ENCODE measurements at places on chromosomes 4 and X.

DNA sequence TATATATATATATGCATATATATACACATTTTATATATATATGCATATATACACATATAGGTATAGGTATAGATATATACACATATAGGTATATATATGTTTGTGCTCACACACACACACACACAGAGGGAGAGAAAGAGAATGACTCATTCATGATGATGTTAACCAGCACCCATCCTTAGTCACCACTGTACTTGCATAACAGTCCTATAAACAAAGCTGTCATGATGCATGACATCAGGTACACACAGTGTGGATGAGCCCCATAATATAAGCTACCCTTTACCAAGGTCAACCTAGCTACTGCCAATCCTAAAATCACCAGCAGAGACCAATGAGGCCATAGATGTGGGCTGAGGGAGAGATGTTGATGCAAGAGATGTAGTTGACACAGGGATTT is 1408.0 kb downstream of the RAPGEF2 start:
- no peak for DNase-seq

GRCh38 chr4:12122316-12122715 is 693.6 kb upstream of the HS3ST1 start:
- DNase-seq, result no peak

DNA sequence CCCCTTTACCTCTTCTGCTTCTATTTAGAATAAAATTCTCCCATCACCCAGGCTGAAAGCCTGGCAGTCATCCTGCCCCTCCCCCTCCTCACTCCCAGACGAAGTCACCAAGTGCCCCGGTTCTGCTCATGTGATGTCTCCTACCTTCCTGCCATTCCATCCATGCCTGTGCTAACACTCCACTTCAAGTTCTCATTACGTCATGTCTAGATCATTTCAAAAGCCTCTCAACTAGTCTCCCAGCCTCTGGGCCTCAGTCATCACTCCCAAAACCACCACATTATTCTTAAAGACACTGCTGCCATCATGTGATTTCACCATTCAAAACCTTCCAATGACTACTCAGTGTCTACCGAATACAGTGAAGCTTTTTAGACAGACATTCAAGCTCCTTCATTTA is 17.2 kb upstream of the HOPX start:
- DNase-seq, result no peak

DNA sequence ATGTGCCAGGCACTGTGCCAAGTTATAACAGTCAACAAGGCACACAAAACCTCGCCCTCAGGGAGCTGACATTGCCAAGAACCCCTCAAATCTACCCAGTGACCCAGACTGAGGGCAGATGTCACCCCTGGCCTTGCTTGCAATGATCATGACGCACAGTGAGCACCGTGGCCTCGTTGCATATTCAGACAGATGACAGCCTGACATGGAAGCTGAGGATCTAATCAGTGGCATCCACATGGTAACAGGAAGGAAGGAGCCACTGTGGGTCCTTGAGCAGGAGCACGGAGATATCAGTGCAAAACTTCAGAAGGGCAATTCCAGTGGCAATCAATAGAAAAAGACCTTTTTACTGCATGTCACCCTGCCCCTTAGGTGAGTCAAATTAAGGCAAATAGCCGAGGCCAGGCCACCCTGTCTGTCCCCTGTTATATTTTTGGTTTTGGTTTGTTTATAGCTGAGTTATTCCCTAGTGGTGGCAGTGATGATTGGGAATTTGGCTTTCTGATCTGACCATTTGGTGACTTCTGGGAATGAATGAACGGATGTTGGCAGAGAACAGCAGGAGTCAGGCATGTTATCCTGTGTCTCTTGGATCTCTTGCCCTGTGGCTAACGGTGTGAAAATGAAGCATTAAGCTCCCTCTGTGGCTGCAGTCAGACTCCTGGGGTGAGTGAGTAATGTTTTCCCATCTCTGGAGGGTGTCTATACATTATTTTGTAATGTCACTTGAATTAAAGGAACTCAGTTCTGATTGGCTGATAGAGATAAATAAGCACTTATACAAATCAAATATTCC is 20.4 kb downstream of the WDR13 start:
- DNase-seq, result no peak

- no peak for DNase-seq
Observed at GRCh38 chr4:147548256-147548655, 67.4 kb downstream of the EDNRA start.

DNA sequence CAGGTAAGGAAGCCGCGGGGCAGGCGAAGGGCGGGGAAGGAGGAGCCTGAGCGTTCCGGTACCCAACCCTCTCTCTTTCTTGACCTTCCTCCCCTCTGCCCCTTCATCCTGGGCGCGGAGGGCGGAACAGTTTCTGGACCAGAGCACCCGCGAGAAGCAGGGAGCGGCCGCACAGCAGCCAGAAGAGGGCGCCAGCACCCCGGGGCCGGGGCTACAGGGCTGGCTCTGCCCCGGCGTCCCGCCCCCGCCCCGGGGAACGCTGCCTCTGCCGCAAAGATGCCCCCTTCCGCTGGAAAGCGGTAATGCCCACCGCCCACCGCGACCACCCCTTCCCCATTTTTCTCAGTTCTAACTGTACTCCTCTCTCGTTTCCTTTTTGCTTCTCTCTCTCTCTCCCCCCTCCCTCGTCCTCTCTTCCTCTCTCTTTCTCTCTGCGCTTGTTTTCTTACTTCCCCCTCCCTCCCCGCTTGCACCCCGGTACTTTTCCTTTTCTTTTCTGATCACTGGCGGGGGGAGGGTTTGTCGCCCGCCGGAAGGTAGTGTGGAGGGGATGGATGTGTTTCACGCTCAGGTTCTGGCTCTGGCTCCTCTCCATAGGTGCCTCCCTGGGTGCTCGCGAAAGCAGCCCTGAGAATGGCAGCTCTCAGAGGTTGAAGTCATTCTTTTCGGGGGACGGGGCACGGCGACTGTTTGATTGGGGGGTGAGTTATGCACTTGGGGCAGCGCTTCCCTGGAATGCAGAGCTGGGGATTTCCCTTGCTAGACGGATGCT is 13.1 kb upstream of the PRDM8 start:
- peak; percentile 91 for DNase-seq

DNA sequence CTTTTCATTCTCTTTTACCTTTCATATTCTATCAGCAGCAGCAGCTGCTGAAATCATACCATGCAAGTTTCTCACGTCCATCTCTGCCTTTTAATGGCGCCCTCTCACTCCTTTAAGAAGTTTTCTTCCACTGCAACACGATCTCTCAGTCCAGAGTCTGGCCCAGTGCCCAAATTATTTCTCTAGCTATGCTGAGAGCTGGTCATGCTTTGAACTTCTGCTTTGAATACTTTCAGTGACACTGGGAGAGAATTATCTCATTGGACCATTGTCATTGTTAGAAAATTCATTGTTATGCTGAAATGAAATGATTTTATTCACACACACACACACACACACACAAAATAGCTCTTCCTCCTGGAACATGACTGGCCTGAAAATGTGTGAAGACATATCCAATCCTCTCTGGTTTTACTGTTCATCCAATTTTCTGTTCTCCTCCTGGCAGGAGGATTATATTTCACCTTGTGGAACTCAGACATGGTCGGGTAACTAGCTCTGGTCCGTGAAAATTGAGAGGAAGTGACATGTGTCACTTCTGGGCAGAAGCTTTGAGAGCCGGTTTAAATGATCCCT is 1.3 kb upstream of the PDHA1 start:
- DNase-seq, result no peak

DNA sequence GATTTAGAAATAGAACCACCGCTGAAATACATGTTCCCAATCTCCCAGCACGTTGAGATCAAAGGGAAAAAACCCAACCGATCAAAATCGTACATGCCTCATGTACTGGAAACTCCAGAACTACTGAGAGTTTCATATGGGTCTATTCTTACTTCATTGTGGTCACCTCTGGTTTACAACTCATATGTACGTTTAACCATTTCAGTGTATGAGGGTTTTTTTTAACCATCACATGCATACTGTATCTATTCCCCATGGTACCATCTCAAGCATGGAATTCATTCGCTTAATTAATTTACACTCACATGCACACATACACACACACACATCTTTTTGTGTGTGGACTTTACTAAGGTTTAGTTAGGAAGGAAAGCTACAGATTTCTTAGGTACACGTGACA is 46.0 kb upstream of the CLNK start:
- no peak for DNase-seq

GRCh38 chr4:6280365-6280996 is 10.8 kb downstream of the WFS1 start:
- no peak for DNase-seq

- no peak for DNase-seq
Observed at GRCh38 chrX:50671661-50672060, 142.3 kb downstream of the SHROOM4 start.

GRCh38 chr4:101067383-101067782 is 279.9 kb downstream of the PPP3CA start:
- DNase-seq, result no peak

DNA sequence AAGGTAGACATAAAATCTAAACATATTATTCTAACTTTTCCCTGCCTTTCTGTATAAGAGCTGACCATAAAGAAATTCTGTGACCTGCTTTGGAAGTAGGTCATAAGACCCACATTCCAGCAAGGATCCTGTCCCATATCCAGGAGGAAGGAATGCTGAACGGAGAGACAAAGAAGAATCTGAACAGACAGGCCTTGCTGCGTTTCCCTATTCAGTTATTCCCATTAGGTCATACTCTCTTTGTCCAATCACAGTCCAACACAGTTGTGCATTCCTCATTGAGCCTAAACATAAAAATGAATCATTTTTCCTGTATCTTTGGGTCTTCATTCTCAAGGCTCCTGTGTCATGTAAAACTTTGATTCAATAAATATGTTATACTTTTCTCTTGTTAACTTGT is 287.6 kb upstream of the TAPT1 start:
- no peak for DNase-seq

- no peak for DNase-seq
Observed at GRCh38 chrX:123590842-123591486, 141.9 kb downstream of the THOC2 start.

- DNase-seq, result no peak
Observed at GRCh38 chr4:138598226-138598625, 356.1 kb upstream of the SLC7A11 start.

- no peak for DNase-seq
Observed at GRCh38 chr4:48191758-48192157, 57.7 kb upstream of the TXK start.

GRCh38 chr4:148112231-148112982 is 329.8 kb downstream of the NR3C2 start:
- DNase-seq, result no peak

DNA sequence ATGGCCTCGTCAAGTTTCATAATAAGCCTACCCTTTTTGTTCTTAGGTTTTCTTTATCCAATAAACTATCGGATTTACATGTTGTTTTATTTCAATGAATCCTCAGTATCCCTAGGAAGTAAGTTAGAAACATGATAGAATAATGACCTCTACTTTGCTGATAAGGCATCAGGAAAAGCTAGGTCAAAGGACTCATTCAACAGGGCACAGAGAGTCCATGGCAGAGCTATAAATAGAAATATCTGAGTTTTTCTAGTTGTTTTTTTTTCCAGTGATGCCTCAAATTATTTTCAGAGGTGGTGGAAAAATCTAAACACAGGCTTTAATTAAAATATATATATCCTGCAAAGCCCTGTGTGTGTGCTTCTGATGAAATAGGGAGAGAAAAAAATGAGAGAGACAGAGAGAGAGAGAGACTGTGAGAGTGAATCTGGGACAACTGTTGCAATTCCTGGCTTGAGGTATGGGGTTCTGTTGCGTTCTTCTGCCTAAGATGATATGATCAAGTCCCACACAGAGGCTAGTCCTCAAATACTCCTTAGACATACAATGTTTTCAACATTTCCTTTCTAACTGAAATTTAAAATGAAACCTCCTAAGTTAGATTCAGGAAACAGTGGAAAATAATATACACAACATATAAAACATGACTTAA is 139.9 kb downstream of the HDX start:
- no peak for DNase-seq

GRCh38 chrX:153448556-153449367 is 2.9 kb upstream of the TREX2 start:
- no peak for DNase-seq

DNA sequence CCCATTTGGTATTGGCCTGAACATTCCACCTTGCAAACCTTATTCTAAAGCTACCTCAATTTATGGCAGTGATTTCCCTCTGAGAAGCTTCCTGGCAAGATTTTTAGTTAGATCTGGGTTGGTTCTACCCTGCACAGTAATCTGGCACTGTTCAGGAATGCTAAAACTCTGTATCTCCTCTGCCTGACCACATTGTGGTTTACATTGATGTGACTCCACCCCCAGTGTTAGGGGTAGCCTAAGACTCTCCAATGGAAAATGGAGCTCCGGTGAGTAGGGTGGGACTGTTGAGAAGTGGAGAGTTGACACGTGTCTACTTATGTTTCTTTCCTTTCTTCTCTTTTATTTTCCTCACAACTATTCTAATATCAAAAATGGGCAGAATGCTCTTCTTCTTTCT is 45.4 kb downstream of the BMPR1B start:
- DNase-seq, result no peak

DNA sequence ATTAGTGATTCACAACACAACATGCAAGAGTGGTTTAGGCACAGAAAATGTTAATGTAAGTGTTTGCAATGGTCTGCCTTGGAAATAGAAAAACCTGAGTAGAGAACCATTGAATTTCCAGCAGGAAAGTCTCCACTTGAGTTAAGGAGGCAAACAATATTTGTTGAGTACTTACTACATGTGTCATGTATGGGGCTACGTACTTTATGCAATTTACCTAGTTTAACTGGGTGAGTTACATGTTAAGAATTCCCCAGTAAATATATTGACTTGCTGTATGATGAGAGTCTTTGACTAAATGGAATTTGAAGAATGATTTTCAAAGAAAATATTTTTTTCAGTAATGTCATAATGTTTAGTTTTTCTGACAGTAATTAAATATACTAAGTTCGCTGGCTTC is 7.8 kb upstream of the NPNT start:
- DNase-seq, result no peak

Data from effector CD4-positive, alpha-beta T cell (primary cell).